KG1 (cell line): ENCODE measurements at places on chromosomes 4 and X.

DNA sequence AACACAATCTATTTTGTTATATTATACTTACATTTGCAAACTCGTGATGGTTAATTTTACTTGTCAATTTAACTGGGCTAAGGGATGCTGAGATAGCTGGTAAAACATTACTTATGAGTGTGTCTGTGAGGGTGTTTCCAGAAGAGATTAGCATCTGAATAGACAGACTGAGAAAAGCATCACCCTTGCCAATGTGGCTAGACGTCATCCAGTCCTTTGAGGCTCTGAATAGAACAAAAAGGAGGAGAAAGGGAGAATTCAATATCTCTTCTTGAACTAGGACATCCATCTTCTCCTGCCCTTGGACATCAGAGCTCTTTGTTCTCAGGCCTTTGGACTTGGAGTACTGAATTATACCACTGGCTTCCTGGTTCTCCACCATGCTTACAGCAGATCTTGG, 154.6 kb downstream of the EPHA5 start:
- no peak for DNase-seq

DNA sequence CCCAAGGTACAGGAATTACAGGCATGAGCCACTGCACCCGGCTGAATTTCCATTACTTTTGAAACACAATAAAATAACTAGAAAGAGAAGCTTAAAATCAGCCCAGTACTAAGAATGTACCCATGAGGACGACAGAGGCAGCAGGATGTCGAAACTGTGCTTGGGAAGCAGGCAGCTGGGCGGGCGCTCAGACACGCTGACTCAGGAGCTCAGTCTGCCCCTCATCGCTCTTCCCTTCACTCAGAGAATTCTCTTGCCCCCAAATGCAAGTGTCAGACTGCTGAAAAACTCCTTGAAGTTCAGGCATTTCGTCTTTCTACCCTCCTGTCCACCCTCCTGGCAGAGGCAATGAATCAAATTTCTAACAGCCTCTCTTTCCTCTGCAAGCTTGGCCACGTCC, 41.0 kb upstream of the CDKN2AIP start:
- DNase-seq, result no peak

- DNase-seq, result no peak
These were observed 590.0 kb downstream of the FSTL5 start for GRCh38 chr4:161573836-161574235.

DNA sequence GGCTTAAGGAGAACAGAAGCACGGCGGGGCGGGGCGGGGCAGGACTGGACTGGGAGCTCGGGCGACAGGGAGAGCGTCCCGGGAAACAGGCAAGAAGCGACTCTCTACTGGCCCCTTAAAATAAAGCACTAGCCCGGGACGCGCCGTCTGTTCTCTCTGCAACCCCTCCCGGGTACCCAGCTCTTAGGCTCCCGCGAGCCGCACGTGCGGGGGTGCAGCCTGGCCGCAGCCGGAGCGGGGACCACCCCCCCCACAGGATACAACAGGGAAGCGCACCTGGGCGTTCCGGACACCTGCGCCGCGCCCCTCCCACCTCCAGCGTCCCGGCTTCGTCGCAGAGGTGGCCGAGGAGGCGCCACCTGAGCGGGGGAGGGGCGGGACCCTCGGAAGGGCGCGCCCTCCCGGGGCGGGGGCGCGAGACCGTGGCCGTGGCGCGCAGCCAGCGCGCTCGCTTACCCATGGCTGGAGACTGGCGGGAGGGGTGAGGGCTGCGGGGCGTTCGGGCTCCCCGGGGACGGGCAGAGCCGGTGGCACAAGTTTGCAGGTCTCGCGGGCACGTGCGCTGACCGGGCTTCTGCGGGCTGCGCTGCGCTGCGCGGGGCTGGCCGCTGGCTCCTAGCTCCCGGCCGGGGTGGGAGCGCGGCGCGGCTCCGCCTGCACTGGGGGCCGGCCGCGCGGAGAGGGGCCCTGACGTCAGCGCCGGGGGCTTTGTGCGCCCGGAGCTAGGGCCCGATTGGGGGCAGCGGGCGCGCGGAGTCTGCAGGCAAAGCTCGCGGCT, 91.5 kb downstream of the GEMIN8 start:
- DNase-seq, result no peak

DNA sequence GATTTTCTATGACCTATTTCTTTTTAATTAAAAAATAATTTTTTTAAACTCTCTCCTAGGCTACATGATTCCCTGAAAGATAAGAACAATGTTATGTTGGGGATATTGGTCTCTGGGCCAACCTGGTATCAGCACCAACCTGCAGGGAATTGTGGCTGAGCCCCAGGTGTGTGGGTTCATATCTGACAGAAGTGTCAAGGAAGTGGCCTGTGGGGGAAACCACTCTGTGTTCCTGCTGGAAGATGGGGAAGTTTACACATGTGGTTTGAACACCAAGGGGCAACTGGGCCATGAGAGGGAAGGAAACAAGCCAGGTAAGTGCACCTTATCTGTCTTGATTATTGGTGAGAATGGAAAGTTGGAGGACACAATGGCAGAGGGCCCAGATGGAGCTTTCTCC, 13.5 kb downstream of the HERC3 start:
- peak; percentile 6 for DNase-seq

DNA sequence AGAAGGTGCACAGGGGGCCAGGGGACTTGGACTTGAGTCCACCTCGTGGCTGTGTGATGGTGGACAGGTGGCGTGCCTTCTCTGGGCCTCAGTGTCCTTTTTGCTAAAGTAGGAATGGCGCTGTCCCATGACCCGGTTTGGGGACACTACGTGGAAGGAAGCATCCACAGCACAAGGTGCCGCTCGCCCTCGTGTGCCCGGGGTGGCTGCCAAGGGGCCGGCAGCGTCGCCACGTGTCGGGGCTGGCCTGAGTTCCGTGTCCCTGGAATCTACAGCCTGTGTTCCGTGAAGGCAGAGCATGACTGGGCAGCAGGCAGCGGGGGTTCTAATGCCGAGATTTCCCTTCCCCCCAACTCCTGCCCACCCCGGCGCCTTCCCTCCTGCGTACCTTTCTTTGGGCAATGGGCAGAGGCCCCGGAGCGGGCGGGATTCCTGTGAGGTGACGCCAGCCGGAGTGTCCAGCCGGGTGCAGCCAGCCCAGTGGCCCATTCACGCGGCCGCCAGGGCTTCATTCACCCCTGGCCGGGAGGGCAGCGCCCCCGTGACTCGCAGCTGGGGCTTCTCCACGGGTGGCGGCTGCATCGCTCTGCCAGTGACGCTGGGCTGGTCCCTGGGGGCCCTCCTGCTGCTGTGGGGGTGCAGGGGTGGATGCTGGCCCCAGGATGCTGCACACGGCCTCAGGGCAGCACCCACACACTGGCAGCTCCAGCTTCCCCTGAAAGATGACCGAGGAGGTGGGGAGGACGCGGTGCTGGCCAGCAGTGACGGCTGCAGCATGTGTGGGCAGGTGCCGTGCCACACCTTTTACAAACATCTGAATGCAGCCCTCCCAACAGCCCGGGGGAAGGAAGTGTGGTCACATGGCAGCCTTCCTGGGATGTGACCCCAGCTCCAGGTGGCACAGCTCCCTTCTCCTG, 21.2 kb downstream of the DOK7 start:
- no peak for DNase-seq

- DNase-seq, result peak; percentile 70
These were observed at the start of gene KLF3 for GRCh38 chr4:38663801-38664705. Gene KLF3, plus strand, starts transcription at chr4:38664199. Its CDS starts 16,427 bp downstream, at chr4:38680626.

GRCh38 chr4:24999392-25000089, 31.2 kb downstream of the LGI2 start:
- peak; percentile 7 for DNase-seq
